Psoas muscle (tissue), 8 donors: ENCODE measurements at places on chromosomes 4 and X.

GRCh38 chr4:184795214-184795844 lies 30.4 kb downstream of the ACSL1 start:
- no peak for DNase-seq

- no peak for DNase-seq
Measured at GRCh38 chr4:156620786-156621185, 350.8 kb downstream of the PDGFC start.

DNA sequence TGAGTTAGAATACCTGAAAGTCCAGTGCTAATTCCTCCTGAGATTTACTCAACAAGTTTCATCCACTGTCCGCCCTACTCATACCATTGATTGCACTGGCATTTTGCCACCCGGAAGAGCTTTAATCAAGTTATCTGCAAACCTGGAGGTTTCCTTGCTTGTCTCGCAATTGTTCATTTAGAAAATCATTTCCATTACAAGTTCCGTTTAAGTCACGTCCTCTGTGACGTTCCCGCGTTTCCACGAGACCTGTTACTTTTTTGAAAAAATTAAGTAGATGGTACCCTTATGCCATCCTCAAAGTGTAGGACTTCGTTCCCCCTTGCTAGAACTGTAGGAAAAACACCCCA lies 761 bp upstream of the FRYL start:
- peak; percentile 18 for DNase-seq

- DNase-seq, result no peak
Measured at GRCh38 chr4:14985843-14986242, 16.4 kb upstream of the CPEB2 start.

DNA sequence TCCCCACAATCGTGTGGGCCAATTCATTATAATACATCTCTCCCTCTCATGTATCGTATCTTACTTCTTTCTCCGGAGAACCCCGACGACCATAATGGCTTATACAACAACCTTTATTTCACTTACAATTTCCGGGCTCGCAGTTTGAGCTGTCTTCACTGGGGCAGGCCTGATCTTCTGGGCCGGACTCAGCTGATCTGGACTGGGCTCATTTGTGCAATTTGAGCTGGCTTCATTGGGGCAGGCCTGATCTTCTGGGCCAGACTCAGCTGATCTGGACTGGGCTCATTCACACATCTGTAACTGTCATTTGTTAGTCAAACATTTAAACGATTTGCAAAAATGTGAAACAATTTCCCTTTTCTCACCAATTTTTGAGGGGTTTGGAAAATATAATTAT lies 171.5 kb upstream of the FRG1 start:
- DNase-seq, result no peak

DNA sequence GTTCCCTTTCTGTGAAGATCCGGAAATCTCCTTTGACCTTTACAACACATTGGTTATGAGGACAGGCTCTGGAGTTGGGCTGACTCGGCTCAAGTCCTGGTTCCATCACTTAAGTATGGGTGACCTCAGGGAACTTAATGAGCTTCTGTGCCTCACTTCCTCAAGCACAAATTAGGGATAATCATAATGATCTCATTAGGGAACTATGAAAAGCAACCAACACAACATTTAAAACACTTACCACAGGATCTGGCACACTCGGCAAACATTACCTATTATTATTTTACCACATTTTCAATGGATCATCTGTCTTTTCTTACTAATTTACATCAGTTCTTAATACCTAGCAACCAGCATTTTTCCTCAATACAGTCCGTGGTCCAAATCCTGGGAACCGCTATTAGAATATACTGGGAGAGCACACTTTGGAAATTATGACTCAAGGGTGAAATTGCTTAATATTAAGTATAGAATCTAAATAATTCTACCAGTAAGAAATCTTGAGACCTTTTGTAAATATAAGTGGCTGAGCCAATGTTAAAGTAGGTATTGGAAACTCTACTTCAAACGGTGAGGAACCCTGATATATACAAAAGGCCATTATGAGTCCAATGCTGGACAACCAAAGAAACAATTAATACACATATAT lies 19.6 kb downstream of the ADGRA3 start:
- no peak for DNase-seq

GRCh38 chr4:1252928-1253492 lies 4.1 kb upstream of the CTBP1 start:
- DNase-seq, result no peak

GRCh38 chr4:39446842-39447573 lies 11.7 kb downstream of the RPL9 start:
- peak; percentile 55 for DNase-seq

- no peak for DNase-seq
Measured at GRCh38 chr4:53748328-53748772, 157.1 kb upstream of the LNX1 start.

DNA sequence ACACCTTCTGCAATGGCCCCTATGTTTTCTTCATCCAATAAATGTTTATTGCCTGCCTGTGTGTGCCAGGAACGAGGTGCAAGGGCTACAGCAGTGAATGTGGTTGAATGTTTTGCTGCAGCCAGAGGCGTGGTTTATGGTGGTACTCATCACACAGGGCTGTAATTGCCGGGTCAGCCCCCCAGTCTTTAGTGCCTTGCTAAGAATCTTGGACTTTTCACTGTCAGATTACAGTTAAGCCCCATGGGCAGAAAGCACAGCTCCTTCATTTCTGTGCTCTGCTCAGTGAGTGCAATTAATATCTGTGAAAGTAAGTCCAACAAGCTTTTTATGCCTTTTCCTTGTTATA lies 67.8 kb downstream of the TAPT1 start:
- DNase-seq, result no peak

- DNase-seq, result no peak
Measured at GRCh38 chrX:20221902-20222301, 44.8 kb downstream of the RPS6KA3 start.

DNA sequence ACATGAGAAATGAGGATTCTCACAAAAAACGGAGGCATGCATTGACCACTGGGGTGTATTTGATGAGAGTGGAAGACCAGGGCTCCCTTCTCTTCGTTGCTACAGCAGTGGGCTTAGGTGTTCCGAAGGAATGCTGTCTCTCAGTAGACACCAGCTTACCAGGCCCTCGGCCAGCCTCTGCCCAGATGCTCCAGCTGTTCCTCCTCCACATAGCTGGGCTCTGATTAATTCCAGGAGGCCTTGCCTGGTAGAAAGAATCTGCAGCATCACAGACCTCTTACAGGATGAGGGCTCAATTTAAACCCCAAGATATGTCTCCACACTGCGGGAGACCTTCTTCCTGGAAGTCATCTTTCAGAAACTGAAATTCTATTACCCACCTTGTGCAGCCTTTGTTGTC lies 346.6 kb upstream of the TENM3 start:
- no peak for DNase-seq

- no peak for DNase-seq
Measured at GRCh38 chrX:103362474-103362873, 6.2 kb downstream of the TCEAL9 start.

DNA sequence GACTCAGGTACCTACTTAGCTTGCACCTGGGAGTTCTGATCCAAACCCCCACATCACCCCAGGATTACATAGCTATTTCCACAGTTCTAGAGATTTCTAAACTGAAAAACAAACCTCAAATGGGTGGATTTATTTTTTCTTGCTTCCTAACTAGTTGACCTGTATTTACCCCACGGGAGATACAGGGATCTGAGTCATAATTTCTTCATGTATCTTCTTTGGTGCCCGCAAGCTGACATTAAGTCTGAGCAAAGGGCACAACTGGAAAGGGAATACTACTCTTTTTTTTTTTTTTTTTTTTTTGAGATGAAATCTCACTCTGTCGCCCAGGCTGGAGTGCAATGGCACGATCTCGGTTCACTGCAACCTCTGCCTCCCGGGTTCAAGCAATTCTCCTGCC lies 10.0 kb upstream of the ELOVL6 start:
- no peak for DNase-seq

DNA sequence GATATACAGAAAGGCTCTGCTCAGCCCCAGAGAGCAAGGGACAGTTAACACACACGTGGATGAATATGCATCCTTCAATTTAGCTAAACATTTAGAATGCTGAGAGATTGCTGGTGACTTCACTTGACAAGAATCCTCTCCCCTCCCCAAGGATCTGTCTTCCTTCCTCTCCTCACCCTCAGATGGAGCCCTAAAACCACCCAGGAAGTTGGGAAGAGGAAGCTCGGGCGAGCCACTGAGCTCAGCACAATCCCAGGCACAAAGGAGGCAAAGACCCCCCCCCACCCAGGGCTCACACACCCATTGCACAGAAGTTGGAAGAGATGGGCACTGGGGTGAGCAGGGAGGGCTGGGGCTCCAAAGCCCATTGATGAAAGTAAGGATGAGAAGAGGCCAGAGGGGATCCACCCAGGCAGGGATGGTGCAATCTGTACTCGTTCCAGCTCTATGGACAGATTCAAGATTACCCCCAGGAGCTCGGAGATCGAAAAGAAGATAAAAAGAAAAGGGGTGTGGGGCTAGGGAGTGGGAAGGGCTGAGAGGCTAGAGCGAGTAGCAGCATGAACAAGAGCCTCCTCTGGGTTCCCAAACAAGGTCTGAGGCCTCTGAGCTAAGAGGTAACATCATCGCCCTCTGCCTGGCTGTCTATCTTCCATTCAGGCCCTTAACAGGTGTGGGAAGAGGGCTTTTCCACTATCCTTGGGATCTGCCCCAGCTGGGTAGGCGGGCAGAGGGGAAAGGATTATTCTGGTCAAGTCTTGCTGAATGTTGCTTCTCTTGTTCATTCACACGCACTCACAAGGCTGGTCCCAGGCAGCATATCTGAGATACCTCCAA lies 1.2 kb downstream of the TFE3 start:
- no peak for DNase-seq

- no peak for DNase-seq
Measured at GRCh38 chrX:24203072-24203808, 53.7 kb downstream of the ZFX start.

DNA sequence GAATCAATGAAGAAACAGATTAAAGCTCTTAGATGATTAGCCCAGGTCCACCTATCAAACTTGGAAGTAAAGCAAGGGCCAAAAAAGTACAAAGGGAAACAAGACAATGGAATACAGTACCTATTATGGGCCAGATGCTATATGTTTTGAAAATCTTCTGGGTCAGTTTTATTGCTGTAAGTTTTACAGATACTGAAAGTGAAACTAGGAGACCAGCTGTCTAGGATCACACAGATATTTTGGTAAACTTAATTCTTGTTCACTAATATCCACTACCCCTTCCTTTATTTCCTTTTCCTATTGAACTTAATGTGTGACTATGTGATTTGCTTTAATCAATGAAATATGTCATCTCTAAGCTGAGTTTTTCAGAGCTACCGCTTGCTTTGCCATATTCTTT lies 505.4 kb upstream of the PITX2 start:
- no peak for DNase-seq
